ENCODE measurements at places on chromosomes 4 and X.

DNA sequence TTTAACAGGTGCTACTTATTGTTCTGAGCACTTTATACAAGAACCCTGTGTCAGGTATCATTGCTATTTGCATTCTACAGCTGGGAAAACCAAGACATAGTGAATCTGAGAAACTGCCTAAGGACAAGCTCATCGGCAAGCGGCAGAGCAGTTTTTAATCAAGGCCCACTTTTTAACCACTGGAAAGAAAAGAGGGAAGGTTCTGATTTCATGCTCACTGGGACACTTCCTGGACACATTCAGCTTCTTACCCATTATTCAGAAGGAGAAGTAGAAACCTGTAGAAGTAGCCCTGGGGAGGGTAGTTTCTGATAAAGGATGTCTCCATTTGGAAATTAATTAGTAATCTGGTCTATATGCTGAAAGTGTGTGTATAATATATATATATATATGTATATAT lies 2.5 kb upstream of the LNX1 start:
- DNase-seq: no peak

DNA sequence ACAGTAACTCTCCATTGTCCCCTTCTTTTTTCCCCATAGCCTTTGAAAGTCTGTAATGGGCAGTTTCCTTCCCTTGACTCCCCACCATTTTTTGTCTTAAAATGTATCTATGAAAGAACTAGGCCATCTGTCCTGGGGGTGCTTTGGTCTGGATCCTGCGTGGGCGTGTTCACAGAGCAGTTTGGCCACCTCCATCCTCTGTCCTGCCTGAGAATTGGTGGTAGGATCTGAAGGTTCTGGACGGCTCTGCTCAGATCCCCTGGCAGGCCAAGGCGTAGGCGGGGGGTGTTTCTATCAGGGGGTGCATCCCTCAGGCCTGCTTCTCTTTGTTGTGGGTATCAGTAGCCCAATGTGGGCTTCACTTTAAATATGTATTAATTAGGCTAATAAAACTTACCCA lies 107.1 kb downstream of the FAM193A start:
- no peak for DNase-seq

DNA sequence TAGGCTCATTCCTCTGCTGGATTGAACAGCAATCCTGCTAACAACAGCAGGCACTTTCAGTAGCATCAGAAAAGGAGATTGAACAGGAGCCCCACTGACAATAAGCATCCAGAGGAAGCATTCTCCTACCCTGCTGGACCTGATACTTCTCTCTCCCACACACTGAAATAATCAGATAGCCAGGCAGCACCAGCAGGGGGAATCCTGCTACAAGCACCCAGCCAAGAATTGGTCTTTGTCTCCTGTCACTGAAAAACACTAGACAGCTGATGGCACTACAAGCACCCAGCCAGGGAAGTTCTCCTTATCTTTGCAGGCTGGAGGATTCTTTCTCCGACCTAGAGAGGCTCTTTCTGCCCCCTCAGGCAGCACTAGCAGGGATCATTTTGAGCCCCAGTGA lies 444.3 kb upstream of the GRIA3 start:
- DNase-seq: no peak

GRCh38 chr4:140212646-140213045 lies 58.7 kb upstream of the MAML3 start:
- no peak for DNase-seq

GRCh38 chrX:129013574-129013973 lies 509.7 kb downstream of the SMARCA1 start:
- no peak for DNase-seq

DNA sequence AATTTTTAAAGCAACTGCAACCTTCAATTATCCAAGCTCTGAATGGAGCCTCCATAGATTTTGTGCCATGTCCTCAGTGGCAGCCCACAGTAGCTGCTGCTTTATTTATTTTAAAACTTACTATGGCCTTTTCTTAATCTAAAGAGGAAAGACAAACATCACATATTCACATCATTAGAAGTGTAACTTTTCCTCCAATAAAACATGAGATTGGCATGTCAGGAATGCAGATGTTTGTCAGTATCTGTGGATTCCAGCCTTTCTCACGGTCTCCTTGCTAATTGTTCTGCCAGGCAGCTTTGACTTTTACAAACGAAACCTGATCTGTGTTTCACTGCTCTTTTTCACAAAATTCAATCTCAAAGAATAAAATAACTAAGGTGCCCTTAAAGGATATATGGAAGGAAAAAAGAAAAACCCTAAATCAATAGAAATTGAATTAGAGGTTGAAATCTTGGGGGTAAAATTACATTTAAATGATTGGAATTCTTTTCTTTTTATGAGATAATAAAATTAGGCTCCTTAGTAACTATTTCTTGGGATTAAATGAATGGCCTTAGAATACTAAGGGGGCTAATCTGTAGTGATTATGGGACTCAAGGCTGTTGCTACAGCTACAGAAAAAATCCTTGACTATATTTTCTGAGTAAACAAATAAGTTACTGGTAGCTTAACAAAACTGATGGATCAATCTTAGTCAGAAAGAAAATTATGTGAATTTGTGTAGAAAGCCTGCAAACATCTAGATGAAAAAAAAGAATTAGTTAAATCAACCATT lies 151.3 kb downstream of the RTL9 start:
- DNase-seq: peak; percentile 7

DNA sequence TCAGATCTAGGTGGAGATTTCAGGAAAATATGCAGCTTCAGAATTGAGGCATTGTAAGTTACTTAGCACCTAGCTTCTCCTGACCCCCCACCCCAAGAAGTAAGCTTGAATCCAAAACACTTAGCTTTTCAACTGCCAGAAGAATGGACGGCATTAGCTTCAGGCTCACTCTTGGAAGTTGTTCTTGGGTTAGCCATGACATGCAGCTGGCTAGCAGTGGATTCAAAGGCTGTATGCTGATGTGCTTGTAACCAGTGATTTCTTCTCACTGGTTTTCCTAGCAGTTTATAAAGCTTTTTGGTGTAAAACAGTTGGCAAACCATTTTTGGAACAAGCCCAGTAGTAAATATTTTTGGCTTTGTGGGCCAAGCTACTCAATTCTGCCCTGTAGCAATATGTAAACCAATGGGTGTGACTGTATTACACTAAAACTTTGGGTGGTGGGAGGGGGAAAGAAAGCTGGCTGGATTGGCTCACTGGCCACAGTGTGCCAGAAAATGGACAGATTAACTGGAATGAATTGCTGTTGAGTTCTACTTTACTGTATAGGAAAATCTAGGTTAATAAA lies 85.6 kb downstream of the SHROOM2 start:
- DNase-seq: no peak

- no peak for DNase-seq
Measured at GRCh38 chr4:2194496-2194895, 47.4 kb downstream of the HAUS3 start.

- peak; percentile 42 for DNase-seq
Measured at GRCh38 chrX:119763181-119763580, 4.8 kb downstream of the SOWAHD start.

GRCh38 chr4:86835677-86836076 lies 13.5 kb downstream of the SLC10A6 start:
- no peak for DNase-seq

DNA sequence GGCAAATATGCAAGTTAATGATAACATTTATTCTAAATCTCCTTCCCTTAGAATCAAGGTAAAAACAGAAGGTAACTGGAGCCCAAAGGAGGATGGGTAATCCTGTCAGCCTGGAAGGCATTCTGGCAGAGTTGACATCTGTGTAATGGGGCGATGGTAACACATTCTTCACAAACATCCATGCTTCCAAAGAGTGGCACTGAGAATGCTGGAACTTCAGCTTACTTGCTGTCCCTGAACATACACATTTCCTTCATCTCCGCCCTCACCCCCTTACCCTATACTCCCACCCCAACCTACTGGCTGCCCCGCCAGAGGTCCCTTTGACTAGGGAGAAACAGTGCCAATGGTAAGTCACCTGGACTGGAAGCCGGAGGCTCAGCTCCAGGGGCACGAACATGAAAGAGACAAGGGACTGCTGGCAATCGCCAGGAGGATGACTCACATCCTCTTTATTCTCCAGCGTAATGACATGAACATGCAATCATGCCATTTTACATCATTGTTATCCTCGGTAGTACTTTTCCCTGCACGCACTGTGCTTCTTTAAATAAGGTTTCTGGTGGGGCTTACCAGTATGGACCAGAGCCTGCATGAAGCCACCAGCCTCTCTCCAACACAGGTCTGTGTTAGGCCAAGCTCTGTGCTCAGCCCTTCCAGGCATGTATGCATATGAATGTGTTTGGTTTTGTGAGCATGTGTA lies 694.2 kb upstream of the TENM3 start:
- peak; percentile 67 for DNase-seq

GRCh38 chr4:55458611-55459010 lies 62.9 kb downstream of the TMEM165 start:
- DNase-seq: no peak

DNA sequence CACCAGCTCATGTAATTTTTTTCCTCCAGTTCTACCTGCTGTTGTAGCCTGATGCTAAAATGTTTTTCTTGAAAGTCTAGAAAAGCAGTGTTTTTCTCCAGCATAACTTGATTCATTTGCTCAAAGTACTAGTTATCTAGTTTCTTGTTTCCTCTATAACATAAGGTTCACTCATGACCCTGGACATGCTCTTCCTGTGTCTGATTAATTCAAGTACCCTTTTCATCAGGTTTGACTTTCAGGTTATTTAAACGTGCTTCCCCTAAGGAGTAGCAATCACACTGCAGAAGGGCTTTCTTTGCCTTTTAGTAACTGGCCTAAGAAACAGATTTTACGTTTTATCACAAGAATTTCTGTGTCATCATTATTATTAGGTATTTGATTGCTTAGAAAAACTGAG lies 66.8 kb upstream of the EGFL6 start:
- DNase-seq: no peak

- no peak for DNase-seq
Measured at GRCh38 chr4:52864793-52865192, 2.7 kb downstream of the RASL11B start.

- no peak for DNase-seq
Measured at GRCh38 chr4:128353791-128354190, 66.2 kb upstream of the PGRMC2 start.

GRCh38 chr4:27048429-27049238 lies 188.0 kb downstream of the STIM2 start:
- peak; percentile 8 for DNase-seq

DNA sequence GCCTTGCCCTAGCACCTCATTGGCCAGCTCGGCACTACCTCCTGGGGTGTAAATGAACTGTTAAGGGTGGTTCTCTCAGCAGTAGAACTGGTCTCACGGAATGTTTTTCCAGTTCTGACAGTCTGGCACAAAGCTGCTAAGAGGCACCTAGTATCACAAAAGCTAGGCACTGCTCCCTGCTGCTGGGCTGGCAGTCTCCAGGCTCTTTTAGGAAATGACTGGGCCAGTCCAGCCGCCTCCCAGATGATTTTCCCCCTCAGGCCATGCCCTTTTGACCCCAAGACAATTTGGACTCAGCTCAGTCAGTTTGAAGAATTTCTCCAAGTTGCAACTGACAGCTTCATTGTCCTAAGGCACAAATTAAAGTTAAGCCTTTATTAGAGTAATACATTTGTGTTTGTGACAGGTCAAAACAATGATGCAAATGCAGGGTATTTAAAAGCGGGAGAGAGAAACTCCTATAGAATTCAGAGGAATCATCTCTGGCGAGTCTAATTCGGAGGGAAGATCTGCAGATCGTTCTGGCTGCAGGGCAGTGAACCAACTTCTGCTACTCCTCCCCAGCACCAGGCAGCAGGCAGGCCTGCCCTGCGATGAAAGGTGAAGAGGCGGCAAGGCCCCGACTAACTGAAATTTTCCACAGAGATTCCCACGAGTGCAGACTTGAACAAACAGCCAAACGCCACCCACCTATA lies 7.9 kb downstream of the FRMD7 start:
- no peak for DNase-seq

DNA sequence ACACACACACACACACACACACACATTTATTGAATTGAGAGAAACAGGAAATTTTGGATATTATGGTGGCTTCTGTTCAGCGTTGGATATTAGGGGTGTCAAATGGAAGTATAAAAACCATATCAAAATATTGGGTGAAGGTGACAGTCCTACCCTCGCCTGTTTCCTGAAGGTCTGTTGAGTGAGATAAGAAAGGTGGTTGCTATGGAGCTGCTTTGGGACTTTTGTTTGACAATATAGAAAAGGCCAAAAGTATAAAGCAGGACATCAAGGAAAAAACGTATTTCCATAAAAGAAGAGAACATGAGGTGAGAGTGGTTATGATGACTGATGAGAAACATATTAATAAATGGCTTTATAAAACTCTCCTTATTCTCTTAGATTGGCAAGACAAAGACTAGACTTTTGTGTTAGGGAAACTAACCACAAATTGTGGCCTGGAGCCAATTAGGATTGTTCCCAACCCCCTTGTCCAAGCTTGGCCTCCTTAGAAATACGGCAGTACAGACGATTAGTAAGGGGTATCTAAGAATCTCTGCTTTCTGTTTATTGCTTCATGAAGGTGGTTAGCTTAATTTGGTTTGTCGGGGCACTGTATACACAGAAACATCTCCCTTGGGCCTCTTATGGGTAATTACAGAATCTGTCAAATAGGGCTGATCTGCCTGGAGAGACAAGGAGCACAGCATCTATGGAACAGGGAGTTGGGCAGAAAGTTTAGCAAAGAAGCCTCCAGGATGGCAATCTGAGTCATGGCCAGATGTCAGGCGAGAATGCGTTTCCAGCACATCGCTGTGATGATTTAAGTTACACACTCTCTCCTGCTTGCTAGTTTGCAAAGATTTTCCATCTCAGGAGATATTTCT lies 198.0 kb downstream of the CBR4 start:
- DNase-seq: no peak

- DNase-seq: no peak
Measured at GRCh38 chrX:108250654-108251579, 159.3 kb downstream of the ATG4A start.

GRCh38 chr4:138869631-138870030 lies 145.9 kb upstream of the NOCT start:
- no peak for DNase-seq

GRCh38 chrX:18545771-18546170 lies 120.4 kb downstream of the CDKL5 start:
- DNase-seq: no peak

DNA sequence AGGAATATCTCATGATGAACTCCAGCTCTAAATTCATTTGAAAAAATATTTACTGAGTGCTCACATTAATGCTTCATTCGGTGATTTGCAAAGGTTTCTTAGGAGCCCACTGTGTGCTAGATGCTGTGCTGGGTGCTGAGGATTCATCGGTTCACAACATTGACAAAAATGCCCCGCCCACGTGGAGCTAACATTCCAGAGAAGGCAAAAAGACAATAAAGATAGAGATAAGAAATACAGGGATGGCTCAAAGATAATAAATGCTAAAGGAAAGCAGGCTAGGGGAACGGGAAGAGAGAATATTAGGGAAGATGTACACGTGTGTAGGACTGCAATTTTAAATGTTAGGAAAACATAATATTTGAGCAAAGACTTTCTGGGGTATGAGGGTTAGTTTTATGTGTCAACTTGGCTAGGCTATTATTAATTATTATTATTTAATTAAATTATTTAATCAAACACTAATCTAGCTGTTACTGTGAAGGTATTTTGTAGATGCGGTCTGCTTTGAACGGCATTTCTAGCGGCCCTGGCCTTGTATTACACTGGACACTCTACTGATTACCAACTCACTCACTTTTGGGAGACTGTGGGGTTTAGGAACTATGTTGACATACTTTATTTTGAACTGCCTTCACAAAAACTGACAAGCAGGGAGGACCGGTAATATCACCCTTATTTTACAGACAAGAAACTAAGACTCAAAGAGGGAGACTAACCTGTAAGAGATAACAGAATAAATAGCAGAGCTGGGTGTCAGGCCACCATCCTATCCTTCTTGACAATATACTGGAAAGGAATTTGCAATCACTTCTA lies 61.9 kb upstream of the IRF2 start:
- no peak for DNase-seq

- DNase-seq: no peak
Measured at GRCh38 chrX:118682258-118683014, 45.0 kb upstream of the IL13RA1 start.

Measured in GM04504 (cell line).